ENCODE measurements at places on chromosomes 5 and 9.

- no peak for DNase-seq
Observed at GRCh38 chr5:66967102-66967501, 229.5 kb downstream of the CD180 start.

DNA sequence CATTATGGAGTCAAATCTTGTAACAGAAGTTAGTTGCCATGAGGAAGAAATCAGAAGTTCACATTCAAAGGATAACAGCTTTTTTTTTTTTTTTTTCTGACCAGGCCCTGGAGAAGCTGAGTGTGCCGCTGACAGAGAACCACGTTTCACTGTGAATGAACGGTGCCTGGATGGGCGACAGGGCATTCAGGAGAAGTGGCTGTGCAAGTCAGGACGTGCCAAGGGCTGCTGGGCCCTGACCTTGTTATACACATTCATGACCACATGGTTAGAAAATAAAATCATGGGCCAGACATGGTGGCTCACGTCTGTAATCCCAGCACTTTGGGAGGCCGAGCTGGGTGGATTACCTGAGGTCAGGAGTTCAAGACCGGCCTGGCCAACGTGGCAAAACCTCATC is 91.6 kb downstream of the ANKH start:
- no peak for DNase-seq

- no peak for DNase-seq
Observed at GRCh38 chr5:167639273-167639672, 652.2 kb upstream of the WWC1 start.

DNA sequence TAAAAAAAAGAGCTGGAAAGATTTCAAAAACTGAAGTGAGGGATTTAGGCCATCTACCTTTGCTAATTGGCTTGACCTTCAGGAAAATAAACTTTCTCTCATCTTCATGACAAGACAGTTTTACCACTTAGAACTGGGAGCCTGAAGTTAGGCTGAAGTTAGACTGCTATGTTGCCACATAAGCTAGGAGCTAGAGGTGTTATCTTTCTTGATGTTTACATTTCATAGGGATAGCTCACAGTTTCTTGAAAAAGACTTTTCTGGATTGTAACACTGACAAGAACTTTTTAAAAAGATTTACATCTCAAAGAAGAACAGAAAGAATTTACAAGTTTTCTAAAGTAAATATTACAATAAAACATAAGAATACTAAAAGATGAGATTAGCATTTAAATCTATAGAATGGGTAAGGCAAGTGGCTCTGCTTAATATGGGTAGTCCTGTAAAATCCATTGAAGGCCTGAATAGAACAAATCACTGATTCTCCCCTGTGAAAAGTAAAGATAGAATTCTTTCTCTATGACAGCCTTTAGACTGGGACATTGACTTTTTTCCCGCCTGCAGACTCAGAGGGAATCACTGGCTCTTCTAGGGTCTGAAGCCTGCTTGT is 1665.4 kb upstream of the CDH9 start:
- no peak for DNase-seq

DNA sequence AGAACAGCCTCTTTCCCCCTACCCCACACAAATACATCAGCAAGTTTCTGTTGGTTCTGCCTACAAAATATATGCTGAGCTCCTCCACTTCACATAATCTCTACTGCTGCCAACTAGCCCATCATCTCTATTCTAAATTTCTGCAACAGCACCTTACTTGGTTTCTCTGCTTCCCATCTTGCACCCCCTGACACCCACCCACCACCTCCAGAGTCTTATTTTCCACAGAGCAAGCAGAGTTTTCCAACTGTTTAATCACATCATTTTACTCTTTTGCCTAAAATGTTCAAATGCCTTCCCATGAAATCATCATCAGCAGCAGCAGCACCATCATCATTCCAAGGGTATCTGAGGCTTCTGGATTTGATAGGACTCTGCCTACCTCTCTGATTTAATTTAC is 295.7 kb downstream of the CTNND2 start:
- DNase-seq, result no peak
